ENCODE measurements at places on chromosomes 7 and 10.
A peak's percentile ranks its signal among the peaks of the same experiment; 100 is the strongest.

- DNase-seq: no peak
These were observed 7.7 kb downstream of the FGF8 start for GRCh38 chr10:101767966-101768790.

DNA sequence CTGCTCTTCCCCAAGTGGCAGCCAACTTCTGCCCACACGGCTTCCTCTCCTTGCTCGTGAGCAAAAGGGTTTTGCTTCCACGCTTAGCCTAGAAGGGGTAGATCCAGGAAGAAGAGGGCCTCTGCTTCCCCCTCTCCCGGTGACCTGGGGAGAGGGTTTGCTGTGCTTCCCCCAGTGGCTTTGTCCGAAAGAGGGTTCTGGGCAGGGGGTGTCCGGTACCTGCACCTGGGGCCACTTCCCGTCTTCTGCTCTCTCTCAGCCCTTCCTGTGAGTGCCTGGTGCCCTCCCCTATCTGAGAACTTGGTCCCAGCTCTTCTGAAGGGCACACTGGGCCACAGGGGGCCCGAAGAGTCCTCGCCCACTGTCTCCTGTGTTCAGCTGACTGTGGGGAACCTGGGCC lies 11.3 kb downstream of the JAKMIP3 start:
- DNase-seq: no peak

GRCh38 chr10:117927871-117928270 lies 118.9 kb downstream of the RAB11FIP2 start:
- DNase-seq: no peak

GRCh38 chr7:7884855-7885254 lies 83.7 kb upstream of the GLCCI1 start:
- DNase-seq: no peak

DNA sequence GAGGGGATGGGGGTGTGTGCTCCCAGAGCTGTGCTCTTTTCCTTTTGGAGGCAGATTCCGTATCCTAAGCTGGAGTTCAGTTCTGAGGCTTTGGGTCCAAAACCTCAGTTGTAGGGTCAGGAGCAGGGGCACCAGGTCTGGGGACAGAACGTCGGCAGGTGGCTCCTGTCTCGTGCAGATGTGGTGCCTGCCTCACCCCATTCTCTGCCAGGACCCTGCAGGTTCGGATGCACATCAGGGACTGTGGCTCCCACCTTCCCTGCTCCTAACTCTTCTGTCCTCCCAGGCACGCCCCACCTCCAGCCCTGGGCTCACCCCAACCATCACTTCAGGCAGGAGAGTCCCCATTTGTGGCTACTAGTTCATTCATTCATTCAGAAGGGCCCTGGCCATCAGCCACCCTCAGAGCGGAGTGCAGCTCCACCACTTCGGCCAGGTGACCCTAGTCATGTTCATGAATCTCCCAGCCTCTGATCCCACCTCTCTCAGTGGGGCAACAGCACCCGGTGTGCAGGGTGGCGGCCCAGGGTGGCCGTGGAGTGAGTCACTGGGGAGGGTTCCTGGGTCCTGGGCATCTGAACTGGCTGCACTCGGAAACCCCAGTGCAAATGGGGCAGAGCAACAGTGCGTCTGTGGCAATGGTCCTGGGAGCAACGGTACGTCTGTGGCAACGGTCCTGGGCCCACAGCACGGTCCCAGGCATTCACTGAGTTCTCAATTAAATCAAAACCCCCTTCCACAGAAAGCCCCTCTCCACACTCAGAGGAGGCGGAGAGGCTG lies 100.8 kb upstream of the FAM20C start:
- DNase-seq: no peak

- DNase-seq: no peak
These were observed 293.2 kb upstream of the SEMA3D start for GRCh38 chr7:85479918-85480643.

DNA sequence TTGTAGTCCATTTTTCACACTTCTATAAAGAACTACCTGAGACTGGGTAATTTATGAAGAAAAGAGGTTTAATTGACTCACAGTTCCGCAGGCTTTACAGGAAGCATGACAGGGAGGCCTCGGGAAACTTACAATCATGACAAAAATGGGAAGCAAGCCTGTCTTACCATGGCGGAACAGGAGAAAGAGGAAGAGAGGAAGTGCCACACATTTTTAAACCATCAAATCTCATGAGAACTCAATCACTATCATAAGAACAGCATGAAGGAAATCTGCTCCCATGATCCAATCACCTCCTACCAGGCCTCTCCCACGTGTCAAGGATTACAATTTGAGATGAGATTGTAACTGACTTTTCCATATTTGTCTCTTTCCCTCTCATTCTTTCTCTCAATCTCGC lies 9.3 kb upstream of the PNPLA8 start:
- no peak for DNase-seq

DNA sequence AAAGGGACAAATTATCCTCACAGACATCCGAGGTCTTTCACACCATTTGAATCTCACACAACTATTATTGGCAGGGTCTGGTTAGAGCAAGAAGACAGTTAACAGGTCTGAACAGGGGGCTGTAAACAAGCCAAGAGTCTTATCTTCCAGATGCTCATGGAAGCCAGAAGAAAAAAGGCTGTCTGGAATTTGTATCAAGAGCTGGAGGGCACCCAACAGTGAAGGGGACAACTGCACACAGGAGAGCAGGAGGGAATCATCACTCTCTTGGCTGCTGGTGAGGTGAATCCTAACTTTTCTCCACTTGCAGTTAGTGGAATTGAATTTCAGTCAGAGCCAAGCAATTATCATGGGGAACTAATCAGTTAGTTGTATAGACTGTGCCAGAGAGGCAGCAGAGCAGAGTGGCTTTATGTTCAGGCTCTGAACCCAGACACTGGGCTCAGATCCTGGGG lies 880.2 kb upstream of the AUTS2 start:
- DNase-seq: no peak

- DNase-seq: no peak
These were observed 45.9 kb upstream of the WDR11 start for GRCh38 chr10:120805014-120805812.

GRCh38 chr10:97278491-97278989 lies 13.9 kb downstream of the ARHGAP19 start:
- no peak for DNase-seq

DNA sequence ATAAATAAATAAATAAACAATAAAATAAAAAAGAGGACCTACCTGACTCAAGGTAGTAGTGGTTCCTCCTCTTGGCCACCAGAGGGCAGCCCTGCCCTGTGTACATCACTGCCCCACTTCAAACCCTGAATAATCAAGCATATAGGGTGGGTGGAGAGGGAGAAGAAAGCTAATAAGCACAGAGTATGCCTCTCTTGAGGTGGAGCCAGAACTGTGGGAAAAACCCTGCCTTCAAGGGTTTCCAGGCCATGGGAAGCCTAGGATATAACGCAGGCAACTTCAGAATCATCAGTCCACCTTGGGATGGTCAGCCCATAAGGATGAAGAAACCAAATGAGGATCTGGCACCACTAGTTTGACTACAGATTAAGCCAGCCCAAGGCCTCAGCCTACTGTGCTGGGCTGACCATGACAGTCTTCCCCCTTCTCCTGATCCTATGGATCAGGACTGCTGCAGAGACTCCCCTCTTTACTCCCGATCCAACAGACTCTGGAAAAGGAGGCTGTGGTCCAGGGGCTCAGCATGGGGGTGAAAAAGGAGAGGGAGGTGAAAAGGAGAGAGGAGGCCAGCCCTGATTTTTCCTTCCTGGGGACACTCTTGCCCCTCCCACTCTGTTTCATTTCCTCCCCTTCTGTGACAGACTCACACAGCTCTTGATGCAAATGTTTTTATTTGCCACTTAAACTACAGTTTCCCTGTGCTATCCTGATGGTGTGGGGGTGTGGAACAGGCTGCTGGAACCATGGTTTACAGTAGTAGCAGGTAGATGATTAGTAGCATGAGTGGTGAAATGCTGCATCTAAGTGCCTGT lies 10.1 kb downstream of the AVPI1 start:
- peak; percentile 42 for DNase-seq

DNA sequence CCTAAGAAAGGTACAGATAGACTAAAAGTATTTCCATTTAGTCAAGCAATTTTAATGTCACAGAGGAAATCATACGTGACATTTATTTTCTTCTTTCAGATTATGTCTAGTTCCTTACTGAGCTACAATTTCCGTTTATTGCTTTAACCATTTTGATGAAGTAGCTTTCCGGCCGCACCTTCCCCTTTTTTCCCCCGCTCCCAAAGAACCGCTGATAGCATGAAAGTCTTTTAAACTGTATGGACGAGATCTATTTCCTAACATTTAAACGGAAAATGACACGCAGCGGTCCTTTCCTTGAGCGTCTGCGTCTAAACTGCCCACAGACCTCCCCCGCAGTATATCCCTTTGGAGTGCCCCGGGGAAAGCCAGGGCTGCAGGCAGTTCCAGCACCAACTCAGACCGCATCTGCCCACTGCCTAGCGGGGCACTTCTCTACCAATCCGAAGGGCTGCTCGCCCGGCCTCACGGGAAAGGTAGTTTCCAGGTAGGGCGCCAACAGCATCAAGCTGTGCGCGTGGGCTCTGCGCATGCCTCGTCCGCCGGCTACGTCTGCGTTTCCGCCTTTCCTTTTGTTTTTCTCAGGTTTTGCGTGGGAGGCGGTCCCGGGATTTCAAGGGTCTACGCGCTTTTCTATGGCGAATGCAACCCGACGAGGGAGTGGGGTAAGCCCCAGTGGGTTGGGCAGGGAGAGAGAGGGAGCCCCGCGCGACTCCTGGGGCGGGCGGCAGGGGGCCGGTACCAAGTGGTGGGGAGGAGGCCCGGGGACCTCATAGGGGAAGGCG lies at the start of gene ZNF33A:
Gene ZNF33A (plus strand): TSS at position 557 of the 785 bp plus-strand sequence. CDS start 1,667 bp downstream, outside the sequence.
- peak; percentile 91 for DNase-seq

- no peak for DNase-seq
These were observed 41.1 kb upstream of the STMP1 start for GRCh38 chr7:135620980-135621850.
